Inflammatory macrophage treated with lipopolysaccharide for 1 hour (primary cell): ENCODE measurements at places on chromosomes 3 and 15.

- DNase-seq, result no peak
Observed at GRCh38 chr3:135109681-135110080, 314.6 kb downstream of the EPHB1 start.

- no peak for DNase-seq
Observed at GRCh38 chr3:117817103-117817502, 1107.5 kb downstream of the TUSC7 start.

GRCh38 chr3:187947927-187948682 is 202.8 kb upstream of the BCL6 start:
- no peak for DNase-seq

- DNase-seq, result no peak
Observed at GRCh38 chr3:149990423-149990948, 19.8 kb upstream of the PFN2 start.

DNA sequence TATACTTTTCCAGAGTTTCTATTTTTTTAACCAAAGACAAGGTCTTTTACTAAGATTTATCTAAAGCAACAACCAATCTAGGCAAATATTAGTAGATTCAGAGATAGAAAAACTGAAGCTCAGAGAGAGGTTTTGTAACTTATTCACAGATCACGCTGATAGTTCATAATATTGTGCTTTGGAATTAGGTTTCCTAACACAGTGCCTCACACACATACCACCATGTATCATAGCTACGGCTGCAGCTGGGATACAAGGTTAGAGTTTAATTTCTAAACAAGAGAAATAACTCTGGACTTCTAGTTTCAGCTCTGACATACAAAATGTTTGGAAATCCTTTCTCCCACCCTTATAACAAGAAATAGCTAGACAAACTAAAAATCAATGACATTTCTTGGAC is 565.7 kb downstream of the PYDC2 start:
- DNase-seq, result no peak

DNA sequence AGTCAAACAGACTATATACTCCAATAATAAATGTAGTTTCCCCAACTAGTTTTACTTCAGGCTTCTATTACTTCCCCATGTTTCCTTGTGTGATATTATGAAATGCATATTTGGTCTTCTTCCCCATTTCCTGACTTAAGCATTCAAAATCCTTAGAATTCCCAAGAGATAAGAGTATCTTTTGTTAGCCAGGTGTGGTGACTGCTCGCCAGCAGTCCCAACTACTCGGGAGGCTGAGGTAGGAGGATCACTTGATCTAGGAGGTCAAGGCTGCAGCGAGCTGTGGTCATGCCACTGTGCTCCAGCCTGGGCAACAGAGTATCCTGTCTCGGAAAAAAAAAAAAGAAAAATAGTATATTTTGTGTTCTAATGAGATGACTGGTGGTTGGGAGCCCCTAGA is 72.7 kb upstream of the UBE2E2 start:
- no peak for DNase-seq

GRCh38 chr3:133127381-133127780 is 89.2 kb downstream of the TMEM108 start:
- DNase-seq, result no peak

DNA sequence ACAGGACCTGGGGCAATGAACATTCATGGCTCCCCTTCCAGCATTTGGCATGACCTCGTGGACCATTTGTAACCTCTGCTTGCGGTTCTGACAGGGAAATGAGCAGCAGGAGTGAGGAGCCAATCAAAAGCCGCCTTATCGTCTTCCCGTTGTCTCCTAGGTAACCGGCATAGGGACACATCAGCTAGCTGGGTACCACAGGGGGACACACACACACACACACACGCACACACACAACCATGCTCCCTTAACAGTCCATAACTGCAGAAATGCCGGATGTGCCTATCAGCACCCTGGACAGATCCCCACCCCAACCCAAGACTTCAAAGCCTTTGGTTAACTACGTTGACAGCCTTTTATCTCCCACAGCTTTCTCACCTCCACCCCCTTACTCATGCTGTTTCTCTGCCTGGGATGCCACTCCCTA is 53.4 kb upstream of the CCDC174 start:
- no peak for DNase-seq

DNA sequence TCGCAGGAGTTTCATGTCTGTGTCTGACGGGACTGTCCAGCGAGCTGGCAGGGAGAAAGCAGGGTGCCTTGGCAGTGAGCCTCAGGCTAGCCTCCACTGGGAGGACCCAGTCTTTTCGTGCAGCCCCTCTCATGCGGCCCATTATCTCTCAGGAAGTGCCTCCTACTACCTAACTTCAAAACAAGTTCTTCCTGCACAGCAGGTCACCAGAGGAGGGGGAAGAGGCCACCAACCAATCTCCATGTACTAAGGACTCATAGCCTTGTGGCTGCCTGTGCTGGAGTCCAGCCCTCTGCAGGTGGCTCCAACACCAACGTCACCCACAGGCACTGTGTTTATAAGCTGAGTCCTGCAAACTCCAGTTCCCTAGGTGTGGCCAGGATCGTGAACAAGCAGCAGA is 4.8 kb downstream of the VIPR1 start:
- DNase-seq, result no peak

- DNase-seq, result no peak
Observed at GRCh38 chr15:74217907-74218885, 15.6 kb upstream of the STRA6 start.

GRCh38 chr3:115819785-115820384 is 196.6 kb downstream of the GAP43 start:
- DNase-seq, result peak; percentile 77

GRCh38 chr3:124249038-124249437 is 257.1 kb upstream of the ROPN1 start:
- no peak for DNase-seq

- no peak for DNase-seq
Observed at GRCh38 chr3:195366200-195366925, 76.5 kb downstream of the ACAP2 start.

GRCh38 chr3:194689493-194689944 is 3.8 kb downstream of the FAM43A start:
- no peak for DNase-seq

- no peak for DNase-seq
Observed at GRCh38 chr3:22121068-22121701, 370.2 kb upstream of the ZNF385D start.

DNA sequence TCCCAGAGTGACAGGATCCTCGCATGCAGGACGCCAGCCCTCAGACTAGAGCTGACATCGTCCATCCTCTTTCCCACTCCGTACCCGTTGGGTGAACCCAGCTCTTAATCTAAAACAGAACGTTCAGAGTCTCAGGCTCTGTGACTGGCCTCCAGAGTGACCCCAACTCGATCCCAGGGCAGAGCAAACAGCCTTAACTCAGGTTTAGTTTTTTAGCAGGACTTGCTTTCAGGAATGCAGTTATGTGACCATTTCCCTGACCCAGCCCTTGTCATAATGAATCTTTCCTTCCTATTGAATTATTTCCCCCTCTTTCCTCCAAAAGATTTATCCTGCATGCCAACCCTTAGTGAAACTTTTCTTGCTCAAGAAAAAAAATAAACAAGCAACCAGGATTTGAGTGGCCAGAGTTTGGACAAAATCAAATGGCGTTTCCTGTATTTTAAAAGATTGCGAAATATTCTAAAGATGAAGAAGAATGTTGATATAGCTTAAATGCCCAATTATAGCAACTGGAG is 47.8 kb upstream of the RARB start:
- no peak for DNase-seq

- peak; percentile 21 for DNase-seq
Observed at GRCh38 chr3:102081572-102082289, 232.4 kb downstream of the NFKBIZ start.

- DNase-seq, result no peak
Observed at GRCh38 chr3:174346571-174346970, 512.6 kb upstream of the NAALADL2 start.

GRCh38 chr15:70714015-70714414 is 49.3 kb downstream of the UACA start:
- DNase-seq, result no peak

- no peak for DNase-seq
Observed at GRCh38 chr3:24299806-24300626, 194.6 kb downstream of the THRB start.

DNA sequence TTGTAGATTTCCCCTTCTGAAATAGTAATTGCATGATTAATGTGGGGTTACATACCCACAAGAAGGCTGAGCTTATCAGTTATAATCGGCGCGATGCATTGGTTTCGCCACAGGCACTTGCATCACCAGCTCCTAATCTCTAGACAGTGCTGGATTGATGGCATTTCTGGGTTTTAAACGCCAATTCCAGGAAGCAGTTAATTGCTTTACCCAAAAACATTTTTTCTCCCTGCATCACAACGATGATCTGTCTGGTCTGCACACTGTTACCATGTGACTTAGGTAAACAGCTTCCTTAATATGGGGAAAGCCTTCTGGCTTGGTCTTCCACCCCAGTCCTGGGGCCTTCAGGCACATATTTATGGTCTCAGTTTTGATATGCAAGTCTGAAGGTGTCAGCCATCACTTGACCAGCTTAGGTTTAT is 70.0 kb upstream of the HEG1 start:
- DNase-seq, result no peak

DNA sequence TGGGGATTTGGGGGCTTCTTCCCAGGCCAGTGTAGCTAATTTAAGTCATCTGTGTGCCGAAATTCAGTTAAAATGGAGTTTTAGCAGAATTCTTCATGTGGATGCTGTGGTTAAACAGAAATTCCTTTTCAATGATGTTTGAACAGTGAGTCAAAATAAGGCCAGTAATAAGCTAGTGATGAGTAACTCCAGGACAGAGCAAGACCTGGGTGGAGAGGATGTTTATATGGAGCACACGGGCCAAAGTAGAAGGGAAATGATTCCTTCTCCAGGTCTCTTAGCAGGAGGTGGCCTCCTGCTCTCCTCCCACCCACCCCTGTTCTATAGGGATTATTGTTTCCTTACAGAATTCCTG is 31.9 kb upstream of the UACA start:
- no peak for DNase-seq

GRCh38 chr3:160126761-160127160 is 98.5 kb upstream of the C3orf80 start:
- DNase-seq, result no peak

GRCh38 chr3:100150473-100150872 is 36.2 kb upstream of the FILIP1L start:
- no peak for DNase-seq

DNA sequence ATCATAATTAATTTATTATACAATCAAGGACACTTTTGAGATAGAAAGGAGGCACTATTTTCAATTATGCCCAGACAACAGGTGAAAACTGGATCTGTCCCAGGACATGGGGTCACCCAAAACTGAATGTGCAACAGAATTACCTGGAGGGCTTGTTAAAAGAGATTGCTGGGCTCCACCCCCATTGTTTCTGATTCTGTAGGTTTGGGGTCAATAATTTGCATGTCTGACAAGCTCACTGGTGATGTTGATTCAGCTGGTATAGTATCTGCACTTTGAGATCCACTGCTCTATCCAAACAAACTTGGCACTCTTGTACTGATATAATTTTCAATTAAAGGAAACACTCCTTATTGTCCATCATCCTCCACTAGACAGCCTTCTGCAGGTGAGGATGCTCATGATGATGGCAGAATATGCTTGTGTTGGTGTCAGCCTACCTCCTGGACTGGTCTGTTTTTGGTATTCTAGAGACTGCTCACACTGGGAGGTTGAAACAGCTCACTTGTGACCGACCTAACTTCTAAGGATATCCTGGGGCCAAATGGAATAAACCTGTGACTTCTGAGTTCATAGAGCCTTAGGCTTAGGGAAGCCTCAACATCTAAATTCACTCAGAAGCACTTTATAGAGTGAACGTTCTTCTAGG is 2.2 kb downstream of the P2RY14 start:
- no peak for DNase-seq

GRCh38 chr15:39291690-39292089 is 289.2 kb upstream of the THBS1 start:
- DNase-seq, result no peak

DNA sequence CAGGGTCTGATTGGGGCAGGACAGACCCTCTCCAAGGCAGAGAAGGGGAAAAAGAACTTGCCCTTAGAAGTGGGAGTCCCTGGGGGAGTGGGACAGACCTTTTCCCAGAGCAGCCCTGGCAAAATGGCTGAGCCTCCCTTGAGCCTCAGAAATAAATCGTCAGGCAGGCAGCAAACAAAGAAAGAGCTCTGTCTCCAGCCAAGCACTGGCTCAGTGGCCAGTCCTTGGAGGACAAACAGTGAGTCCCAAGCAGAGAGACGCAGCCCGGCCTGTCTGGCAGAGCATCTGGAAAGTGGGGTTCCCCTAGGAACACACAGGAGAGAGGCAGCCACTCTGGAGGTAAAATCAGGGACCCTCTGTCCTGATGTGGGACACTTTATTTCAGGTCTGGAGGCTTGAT is 1.8 kb downstream of the SLC6A1 start:
- no peak for DNase-seq

- DNase-seq, result no peak
Observed at GRCh38 chr3:27556887-27557286, 72.7 kb upstream of the SLC4A7 start.

DNA sequence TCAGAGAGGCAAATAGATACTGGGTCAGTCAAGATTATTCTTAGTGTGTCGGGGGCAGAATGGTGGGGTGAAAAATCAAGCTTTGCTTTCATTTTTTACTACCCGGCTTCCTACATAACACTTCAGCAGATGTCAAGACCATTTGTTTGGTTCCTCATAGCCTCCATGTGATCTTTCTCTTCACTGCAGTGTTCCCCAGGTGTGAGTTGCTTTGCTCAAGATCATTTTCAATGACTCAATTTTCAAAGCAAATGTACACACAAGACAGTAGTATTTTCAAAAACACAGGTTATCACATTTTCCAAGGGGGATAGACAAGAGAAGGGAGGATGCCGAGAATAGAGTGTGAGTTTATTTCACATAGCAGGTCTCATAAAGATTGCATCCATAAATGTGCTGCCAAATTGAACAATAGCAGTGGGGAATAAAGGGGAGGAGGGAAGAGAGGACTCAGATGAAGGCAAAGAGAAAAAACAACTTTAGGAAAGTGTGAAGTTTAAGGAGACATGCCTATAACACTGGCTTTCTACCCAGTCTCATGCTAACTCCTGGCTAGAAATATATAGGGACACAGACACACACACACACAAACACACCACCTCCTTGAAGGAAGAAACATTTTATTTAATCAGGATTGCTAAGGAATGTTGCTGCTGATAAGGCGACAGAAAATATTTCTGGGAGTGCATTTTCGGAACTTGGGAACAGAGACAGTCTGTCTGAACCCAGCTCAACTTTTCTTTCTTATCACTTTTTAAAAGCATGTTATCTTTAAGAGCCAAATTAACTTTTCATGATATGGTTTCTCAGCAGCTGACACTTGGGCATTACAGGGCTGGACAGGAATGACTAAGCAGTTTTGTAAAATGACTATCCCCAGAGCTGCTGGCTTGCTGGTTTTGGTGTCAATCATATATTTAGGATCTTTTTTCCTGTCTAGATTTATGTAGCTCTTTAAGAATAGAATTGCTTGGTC is 402.4 kb downstream of the RBMS3 start:
- no peak for DNase-seq

- no peak for DNase-seq
Observed at GRCh38 chr15:35173444-35174118, 88.5 kb upstream of the NANOGP8 start.
